NK-92 treated with Interleukin-12 subunit alpha and Interleukin-12 subunit beta, amount 100 ng/mL, for 24 hours (cell line): ENCODE measurements at places on chromosomes 1 and 21.

DNA sequence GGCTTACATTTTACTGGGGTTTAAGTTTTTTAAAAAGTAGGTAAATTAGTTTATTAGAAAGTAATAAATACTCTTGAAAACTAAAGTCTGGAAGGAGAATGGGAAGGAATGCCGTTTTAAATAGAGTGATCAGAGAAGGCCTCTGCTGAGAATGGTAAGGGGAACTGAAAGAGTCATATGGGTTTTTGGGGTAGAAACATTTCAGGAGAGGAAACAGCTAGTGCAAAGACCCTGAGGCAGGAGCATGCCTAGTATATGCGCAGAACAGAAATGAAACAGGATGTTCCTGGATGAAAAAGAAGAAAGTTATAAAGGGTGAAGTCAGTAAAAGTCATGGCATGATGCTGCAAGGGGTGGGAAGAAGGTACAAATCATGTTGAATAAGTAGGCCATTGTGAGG lies 38.9 kb downstream of the ZC3H11B start:
- DNase-seq = no peak

DNA sequence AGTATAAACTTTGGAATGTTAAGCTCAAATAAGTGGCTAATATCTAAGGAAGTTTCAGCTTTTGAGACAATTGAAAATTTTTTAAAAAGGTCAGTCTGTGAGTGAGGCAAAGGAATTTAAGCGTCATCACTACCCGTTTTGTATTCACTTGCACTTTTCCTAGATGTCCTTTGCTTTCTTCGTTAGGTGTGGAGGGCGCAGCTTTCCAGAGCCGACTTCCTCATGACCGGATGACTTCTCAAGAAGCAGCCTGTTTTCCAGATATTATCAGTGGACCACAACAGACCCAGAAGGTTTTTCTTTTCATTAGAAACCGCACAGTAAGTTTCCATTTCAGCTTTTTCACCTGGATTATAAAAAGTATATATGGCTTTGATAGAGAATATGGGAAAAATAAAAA lies 30.9 kb downstream of the KDM1A start:
- no peak for DNase-seq

- DNase-seq = no peak
These were observed 32.1 kb upstream of the RWDD3 start for GRCh38 chr1:95201905-95202304.

- DNase-seq = no peak
These were observed 337.4 kb downstream of the SRGAP2C start for GRCh38 chr1:121522061-121522759.

DNA sequence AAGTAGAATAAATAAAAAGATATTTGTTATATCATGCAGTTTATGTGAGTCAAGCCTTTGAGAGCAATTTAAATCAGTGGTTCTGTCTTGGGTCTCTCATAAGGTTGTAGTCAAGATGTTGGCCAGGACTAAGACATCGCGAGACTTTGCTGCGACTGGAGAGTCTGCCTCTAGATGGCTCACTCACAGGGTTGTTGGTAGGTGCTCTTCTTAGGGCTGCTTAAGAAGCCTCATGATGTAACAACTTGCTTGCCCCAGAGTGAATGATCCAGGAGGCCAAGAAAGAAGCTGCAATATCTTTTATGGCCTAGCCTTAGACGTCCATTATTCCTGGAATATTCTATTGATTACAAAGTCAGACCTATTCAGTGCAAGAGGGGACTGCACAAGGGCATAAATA lies 73.1 kb upstream of the CACHD1 start:
- DNase-seq = no peak

DNA sequence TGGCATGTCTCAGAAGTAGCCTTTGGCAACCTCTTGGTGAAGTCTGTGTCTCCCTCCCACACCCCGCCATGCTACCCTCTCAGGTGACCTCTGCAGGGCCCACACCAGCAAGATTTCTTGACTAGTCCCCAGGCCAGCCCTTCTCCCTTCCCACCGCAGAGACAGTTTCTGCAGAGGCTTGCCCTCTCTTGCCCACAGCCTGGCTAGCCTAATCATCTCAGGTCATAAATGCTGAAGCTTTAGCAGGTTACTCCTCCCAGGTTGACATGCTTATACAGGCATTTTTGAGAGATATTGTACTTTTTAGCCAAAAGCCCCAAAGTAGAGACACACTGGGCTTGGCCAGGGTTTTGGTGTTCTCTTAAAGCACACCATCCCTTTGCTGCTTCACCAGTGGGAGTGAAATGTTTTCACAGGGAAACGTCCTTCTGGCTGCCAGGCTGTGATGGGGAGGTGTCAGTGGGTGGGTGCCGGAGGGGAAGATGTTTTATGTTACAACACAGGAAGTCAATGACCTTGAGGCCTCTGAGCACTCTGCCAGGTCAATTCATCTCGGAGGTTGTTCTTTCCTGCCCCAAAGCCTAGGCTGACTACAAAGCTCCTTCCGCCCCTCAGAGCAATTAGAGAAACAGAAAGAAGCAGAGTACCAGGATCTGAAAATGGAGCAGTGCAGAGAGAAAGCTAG lies 58.5 kb downstream of the STYXL2 start:
- no peak for DNase-seq

- DNase-seq = no peak
These were observed 44.2 kb upstream of the LPGAT1 start for GRCh38 chr1:211874521-211875347.

DNA sequence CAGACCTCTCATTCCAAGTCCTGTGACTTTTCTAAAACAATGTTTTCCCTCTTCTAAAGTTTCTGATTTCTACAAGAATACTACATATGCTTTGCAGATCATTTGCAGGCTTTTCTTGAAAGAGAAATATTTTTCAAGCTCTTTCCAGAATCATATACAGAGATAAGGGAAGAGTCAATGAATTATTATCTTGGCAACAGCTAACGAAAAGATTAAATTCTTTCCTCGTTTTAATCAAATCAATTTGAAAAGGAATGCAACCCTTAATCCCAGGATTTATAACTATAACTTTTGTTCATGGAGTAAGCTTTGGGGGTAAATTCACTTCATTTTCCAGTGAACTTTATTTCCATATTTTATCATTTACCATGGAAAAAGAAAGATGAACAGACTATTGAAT lies 6.9 kb downstream of the KRTAP11-1 start:
- DNase-seq = no peak

- DNase-seq = no peak
These were observed 33.5 kb downstream of the SYF2 start for GRCh38 chr1:25198663-25199252.

- no peak for DNase-seq
These were observed 53.1 kb upstream of the CACNA1E start for GRCh38 chr1:181430015-181430885.

GRCh38 chr1:65198096-65198495 lies 50.1 kb downstream of the AK4 start:
- DNase-seq = no peak

- no peak for DNase-seq
These were observed 6.0 kb upstream of the TMPRSS15 start for GRCh38 chr21:18409579-18409978.

DNA sequence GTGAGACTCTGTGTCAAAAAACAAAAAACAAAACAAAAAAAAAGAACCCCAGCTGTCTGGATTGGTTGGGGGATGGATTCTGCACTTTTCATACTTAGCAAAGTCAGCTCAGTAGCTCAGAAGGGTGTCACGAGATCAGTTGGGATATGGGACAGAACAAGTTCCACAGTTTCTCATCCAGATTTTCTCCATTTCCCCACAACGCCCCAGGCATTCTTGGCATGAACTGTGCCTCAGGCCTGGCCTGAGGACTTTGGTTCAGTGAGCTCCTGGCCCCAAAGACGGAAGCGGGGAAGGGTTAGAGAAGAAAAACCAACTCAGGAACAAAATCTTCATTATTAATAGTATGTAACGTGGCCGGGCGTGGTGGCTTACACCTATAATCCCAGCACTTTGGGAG lies 1.9 kb downstream of the AKR7A2 start:
- DNase-seq = no peak

DNA sequence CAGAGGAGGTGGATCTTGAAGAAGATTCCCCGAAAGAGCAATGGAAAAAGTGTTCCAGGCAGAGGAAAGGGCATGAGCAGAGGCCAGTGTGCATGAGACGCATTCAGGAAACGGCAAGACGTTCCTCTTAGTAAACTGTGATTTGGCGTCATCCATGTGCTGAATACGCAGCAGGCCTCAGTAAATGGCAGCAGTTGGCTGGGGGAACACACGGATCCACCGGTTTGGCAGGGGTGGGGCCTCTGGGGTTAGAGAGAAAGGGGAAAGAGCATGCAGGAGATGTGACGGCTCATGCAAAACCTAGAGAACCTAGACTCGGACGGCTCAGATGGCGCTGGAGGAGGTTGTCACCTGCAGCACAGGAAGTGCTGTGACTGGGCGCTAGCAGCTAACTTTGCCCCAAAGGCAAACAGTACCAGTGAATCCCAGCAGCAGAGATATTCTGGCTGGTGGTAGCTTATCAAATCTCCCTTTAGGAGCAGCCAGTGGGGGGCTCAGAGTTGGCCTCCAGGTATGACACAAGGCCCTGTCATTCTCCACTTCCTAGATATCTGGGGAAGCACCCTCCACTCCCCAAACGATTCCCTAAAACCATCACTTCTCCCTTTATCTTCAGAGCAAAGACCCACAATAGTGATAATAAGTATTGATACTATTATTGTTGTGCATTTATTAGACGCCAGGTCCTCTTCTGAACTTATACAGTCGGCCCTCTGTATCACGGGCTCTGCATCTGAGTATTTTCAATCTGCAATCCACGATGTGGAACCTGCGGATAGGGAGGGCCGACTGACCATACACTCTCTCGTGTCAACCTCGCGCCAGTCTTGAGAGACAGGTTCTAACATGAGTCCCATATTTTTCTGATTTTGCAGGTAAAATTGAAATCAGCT lies 7.6 kb downstream of the LAPTM5 start:
- no peak for DNase-seq

DNA sequence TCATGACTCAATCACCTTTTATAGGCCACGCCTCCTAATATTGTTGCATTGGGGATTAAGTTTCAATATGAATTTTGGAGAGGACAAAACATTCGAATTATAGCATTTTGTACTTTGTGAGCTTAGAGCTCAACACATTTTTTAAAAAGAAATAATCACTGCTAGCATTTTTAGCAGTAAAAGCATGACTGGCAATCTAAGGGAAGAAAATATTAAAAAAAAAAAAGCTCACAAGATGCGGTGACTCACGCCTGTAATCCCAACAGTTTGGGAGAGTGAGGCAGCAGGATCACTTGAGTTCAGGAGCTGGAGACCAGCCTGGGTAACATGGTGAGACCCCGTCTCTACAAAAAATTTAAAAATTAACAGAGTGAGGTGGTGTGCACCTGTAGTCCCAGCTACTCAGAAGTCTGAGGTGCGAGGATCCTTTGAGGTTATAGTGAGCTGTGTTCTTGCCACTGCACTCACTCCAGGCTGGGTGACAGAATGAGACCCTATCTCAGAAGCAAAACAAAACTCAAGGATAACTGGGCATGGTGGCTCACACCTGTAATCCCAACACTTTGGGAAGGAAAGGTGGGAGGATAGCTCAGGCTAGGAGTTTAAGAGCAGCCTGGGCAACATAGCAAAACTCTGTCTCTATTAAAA lies 28.8 kb upstream of the DIPK1A start:
- no peak for DNase-seq

GRCh38 chr1:90174246-90174645 lies 179.3 kb downstream of the ZNF326 start:
- DNase-seq = no peak

GRCh38 chr1:203316626-203317093 lies 11.3 kb downstream of the BTG2 start:
- DNase-seq = no peak

DNA sequence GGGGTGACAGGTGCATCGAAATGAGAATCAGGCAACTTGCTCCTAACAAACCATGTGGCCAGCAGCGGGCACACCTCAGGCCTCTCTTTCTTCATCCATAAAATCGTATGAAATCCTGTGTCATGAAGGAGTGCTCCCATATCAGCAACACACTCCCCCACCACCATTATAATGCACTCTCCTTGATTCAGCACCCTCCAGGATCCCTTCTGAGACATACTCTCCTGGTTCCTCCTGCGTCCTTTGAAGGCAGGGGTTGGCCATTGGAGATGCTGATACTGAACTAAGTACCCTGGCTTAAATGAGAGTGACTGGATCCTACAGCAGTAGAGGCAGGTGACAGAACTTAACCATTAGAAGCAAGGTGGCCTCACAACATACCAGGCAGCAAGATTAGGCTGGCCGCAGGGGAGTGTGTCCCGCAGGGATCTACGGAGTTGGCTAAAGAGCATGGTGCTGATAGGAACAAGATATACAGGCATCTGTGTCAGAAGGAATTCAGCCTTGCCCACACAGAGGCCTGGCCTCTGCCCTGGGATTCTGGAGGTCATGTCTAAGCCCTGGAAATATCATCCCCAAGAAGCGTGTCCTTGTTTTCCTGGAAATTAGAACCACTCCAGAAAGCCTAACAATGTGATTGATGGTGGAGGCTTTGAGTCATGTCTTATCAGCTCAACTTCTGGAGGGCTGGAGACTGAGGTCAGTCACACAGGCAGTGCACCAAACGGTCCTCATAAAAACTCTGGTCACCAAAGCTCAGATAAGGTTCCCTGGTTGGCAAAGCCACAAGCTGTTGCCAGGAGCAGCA lies 16.8 kb downstream of the S100A7A start:
- no peak for DNase-seq

DNA sequence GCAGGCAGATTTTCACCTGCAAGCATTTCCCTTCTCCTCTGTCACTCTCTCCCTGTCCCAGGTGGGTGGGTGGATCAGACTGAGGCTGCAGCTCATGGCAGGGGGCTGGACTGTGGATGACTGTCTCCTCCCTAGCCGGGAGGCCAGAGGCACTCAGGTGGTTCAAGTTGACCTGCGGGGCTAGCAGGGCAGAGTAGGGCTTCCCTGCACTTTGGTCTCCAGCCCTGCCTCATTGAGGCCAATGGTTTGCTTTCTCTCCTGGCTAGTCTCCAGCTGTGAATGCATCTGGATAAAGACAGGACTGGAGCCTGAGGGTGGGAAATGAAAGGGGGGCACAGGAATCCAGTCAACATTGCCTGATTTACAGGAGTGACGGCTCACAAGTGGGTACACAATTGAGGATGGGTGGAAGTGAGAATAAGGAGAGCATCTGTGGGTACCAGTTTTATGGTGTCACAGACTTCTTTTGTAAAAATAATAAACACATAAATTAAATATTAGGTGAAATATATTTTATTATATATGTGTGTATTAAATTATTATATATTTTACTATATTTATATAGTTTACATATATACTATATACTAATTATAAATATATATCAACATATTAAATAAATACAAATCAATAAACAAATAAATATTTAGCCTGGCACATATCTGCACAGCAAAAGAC lies 25.6 kb downstream of the RUNX1 start:
- no peak for DNase-seq

DNA sequence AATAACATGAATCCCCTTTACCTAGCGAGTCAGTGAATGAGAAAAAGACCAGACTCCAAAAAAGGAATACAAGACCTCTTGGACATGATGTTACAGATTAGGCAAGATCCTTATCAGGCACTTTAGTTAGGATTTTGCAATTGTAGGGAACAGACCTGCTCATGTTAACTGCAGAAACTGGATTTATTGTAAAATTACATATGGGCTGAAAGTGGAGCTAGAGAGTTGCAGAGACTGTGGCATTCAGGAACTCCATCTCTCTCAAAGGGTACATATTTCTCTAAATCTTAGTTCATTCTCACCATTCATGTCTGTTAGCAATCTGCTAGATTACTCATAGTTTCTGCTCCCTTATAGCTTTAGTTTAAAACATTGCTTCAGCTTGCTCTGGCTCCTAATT lies 142.2 kb downstream of the PAPPA2 start:
- no peak for DNase-seq
